ENCODE measurements at places on chromosomes 1 and 21.

- DNase-seq, result no peak
Observed at GRCh38 chr1:76901158-76901767, 34.0 kb downstream of the ST6GALNAC5 start.

DNA sequence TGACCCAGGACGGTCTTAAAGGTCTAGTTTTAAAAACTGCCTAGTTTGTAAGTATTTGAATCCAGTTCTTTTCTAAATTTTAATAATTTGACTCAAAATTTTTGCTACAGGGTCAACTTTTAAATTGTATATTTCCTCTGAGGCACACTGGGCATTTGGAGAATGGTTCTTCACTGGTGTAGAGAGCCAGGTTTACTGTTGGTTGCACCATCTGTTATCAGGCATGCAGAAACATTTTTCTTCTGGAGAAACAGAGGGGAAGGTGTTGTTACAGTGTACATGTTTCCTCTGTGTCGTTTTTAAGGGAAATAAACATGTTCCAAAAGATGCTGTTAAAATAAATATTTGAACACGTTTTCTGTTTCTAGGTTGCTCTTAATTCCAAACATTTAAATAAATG lies 39.0 kb upstream of the RWDD3 start:
- DNase-seq, result no peak

DNA sequence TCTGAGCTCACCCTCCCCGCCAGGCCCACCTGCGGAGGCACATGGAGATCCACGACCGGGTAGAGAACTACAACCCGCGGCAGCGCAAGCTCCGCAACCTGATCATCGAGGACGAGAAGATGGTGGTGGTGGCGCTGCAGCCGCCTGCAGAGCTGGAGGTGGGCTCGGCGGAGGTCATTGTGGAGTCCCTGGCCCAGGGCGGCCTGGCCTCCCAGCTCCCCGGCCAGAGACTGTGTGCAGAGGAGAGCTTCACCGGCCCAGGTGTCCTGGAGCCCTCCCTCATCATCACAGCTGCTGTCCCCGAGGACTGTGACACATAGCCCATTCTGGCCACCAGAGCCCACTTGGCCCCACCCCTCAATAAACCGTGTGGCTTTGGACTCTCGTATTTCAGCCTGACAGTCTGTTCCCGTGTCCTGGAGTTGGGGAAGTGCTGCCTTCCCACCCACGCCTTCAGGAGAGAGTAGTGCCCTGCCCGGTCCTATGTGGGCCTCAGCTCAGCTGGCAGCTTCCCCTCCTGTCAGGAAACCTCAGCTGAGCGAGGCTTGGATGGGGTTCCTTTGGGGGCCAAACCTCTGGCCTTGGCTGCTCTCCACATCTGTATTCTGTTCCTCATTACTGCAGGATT lies 9.2 kb downstream of the ZBTB48 start:
- DNase-seq, result no peak

GRCh38 chr1:20410503-20410902 lies 75.5 kb downstream of the CAMK2N1 start:
- DNase-seq, result no peak

GRCh38 chr1:183023146-183023600 lies at the start of gene LAMC1:
TSS of gene LAMC1 (plus strand) at chr1:183023420. CDS start at chr1:183023717, 297 bp downstream.
- peak; percentile 5 for DNase-seq

- no peak for DNase-seq
Observed at GRCh38 chr1:100217834-100218233, 31.8 kb downstream of the DBT start.

DNA sequence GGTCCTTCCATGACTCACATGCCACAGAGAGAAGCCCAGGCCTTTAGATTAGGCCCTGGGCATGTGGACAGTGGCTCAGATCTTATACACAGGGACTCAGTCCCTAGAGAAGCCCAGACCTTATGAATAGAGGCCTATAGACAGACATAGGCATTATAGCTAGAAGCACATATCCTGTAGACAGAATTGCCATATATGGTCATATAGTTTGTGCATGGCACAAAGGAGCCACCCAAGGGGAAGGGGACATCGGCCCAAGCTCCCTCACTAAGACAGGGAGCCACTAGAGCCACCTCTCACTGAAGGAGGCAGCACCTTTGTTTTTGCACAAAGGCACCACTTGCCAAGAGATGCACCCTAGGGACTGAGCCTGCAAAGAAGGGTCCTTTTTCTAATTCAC lies 2.3 kb upstream of the EFNA3 start:
- DNase-seq, result no peak

DNA sequence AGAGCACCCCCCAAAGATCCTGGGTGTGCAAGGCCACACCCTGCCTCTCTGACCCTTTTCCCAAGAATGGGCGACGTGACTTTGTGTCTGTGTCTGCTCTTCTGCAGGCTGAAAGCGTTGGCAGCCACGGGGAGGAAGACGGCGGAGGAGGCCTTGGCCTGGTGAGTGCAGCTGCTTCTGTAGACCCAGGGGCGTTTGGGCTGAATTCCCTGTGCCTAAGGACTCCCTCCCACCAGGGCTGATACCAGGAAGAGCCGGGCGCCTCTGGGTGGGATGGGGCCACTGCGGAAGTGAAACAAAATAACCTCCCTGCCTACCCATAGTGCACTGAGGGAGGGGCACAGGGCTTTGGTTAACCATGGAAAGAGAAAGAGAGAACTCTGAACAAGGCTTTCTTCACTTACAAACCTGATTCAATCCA lies 2.5 kb downstream of the UBASH3A start:
- no peak for DNase-seq

GRCh38 chr1:63403386-63403785 lies 36.0 kb downstream of the ALG6 start:
- no peak for DNase-seq

- no peak for DNase-seq
Observed at GRCh38 chr1:155137154-155137949, 1.7 kb downstream of the SLC50A1 start.

DNA sequence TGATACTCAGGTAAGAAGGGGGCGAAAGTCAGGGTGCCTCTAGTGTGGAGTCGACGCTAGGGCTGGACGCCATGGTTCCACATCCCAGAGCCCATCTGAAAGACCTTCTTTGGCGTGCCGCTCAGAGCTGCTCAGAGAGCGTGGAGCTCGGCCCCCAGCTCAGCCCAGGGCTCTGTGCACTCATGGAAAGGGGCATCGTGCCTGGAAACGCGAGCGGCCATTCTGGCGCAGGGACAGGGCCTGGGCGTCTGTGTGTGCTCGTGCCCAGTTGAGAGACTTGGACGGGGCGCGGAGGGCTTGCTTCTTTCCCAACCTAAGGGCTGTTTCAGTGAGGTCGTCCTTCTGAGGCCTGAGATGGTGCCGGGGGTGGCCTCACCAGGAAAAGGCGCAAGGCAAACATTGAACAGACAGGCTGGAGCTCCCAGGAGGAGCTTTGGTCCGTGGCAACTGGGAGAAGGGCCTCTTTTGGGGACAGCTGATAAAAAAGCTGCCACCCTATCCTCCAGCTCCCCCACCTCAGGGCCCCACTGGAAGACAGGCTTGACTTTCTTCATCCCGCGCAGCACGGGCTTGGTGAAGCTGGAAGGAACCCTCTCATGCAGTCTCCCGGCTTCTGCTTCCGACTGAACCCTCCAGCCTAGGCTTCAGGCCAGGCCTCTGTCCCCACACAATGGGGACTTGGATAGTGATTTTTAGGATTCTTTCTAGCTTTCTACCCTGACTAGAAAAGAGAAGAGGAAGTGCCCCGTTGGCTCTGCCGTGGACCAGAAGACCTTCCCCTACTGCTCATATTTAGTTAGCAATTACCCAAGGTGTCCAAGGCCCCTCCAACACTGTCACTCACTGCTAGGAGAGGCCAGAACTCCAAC lies 77.1 kb downstream of the CD58 start:
- no peak for DNase-seq

- DNase-seq, result no peak
Observed at GRCh38 chr1:230550428-230550827, 91.9 kb upstream of the COG2 start.

GRCh38 chr1:54167422-54168139 lies 14.8 kb upstream of the CDCP2 start:
- DNase-seq, result no peak

DNA sequence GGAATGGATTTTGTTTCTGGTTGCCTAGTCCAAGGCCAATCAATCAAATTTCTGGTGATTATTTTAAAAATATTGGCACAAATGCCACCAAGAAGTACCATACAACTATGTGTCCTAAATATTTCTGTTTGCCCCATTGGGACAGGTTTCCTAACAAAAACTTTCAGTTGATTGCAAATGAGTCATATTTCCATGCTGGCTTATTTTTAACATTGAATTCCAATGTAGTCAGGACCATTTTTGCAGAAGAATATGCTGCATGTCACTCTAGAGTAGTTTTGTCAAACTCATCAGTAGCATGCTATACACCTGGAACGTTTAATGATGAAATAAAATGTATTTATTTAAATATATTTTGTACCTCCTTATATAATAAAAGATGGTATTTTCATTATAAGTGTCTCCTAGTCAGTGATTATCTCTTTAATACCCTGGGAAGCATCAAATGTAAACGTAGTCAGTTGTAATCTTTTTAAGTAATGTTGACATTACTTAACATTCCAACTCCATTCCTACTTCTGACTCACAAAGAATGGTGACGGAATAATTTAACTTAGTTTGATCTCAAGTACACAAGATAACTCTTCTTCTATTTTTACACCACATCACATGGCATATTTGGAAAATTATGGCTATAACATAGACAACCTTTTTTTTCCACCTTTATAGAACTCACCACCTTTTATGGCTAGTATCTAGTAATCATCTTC lies 39.0 kb upstream of the USH2A start:
- no peak for DNase-seq

DNA sequence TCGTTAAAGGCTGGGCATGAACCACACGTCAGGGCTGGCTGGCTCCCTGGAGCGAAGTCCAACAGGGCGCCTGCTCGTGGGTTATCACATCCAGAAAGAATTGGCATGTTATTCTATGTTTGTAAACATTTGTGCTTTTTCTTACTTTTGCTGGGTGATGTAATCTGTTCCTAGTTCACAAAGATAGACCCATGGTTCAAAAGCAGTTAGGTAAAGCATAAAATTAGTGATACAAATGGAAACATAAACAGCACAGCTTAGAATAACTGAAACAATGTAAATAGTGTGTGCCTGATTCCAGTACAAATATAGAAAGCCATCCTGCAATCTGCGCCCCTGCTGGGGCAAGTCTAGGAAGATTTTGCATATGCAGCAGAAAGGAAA lies 184.0 kb upstream of the C1orf174 start:
- DNase-seq, result no peak

Data from stimulated activated CD8-positive, alpha-beta memory T cell treated with anti-CD3 and anti-CD28 coated beads, Interleukin-15, amount 100 ng/mL, for 4 hours (primary cell).